EL (cell line): ENCODE measurements at places on chromosomes 1 and 21.

- DNase-seq = peak; percentile 98
Measured at GRCh38 chr1:8985915-8986813, 40.1 kb downstream of the SLC2A7 start.

- DNase-seq = peak; percentile 67
Measured at GRCh38 chr21:27359141-27359540, 392.3 kb upstream of the ADAMTS5 start.

DNA sequence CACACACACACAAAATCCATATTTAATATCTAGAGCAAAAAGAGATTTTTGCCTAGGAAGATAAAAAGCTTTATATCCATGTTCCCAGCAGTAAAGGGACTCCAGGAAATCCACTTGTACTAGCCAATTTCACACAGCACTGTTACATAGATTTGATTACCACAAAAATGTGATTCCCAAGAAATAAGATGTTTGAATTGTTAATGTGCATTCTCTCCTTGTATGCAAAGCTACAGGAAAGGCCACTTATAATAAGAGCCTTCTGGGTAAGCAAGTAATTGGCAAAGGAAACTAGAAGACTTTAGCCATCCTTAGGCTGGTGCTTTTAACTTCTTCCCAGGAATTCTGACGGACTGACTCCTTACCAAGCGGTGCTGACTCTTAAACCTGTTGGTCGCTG is 89.3 kb downstream of the LBR start:
- DNase-seq = no peak

DNA sequence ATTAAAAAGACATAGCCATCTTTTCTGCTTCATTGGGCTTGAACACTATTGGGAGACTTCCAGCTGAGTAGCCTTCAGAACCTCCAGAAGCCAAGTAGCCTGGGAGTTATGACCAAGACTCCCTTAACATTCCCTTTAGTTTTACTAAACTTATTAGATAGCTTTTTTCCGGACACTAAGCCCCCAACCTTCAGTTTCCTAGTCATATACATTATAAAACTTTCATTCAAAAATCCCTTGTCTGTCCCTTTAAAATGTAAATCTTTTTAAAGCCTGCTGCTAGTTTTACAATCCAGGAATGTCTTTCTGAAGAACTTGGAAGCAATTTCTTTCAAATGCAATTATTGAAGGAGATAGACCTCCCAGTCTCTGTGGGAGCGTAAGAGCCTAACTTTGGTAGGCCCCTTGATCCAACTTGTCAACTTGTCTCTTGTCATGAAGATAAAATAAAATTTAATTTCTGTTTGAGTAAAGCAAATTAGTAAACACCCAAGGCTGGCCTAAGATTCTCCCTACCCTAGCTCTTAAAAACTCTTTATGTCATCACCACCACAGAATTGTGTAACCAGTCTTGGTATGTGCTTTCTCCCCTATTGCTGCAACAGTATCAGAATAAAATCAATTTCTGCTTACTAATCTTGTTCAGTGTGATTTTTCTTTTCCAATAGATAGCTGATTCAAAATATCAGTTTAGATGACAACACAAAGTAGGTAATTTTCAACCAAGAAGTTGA is 796.2 kb downstream of the PLA2G4A start:
- DNase-seq = peak; percentile 4

DNA sequence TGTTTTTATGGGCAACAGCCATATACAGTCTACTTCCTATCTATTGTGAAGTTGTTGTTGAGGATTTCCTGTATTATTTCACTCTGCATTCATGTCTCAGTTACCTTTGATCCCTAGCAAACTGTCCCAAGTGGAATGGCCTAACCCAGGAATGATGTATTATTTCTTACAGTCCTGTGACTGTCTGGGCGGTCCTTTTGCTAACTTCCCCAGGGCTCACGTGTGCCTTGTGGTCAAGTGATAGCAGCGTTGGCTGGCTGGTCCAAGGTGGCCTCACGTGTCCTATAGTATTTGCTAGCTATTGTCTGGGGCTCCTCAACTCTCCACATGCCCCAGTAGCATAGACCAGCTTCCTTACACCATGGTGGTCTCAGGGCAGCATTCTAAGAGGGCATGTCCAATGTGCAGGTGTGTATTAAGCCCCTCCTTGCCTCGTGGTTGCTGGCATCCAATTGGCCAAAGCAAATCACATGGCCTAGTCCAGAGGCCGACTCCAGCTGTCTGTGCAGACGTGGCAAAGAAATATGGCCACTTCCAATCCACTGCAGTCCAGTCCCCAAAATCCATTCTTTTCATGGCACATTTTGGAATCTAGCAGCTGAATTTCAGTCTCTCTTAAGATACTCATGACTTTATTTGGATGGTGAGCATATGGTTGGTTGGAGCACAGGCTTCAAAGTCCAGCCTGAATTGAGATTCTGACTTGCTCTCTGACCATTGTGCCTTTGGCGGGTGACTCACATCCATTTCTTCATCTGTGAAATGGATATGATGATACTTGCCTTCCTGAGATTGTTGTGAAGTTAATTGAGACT is 94.1 kb downstream of the GALNT2 start:
- peak; percentile 51 for DNase-seq
